Inflammatory macrophage treated with lipopolysaccharide for 1 hour (primary cell): ENCODE measurements at places on chromosomes 1 and 21.

- no peak for DNase-seq
Observed at GRCh38 chr1:209434631-209435217, 148.8 kb upstream of the CAMK1G start.

- no peak for DNase-seq
Observed at GRCh38 chr1:56297904-56298303, 281.5 kb downstream of the PLPP3 start.

- peak; percentile 86 for DNase-seq
Observed at GRCh38 chr1:14739082-14739832, 140.8 kb downstream of the KAZN start.

DNA sequence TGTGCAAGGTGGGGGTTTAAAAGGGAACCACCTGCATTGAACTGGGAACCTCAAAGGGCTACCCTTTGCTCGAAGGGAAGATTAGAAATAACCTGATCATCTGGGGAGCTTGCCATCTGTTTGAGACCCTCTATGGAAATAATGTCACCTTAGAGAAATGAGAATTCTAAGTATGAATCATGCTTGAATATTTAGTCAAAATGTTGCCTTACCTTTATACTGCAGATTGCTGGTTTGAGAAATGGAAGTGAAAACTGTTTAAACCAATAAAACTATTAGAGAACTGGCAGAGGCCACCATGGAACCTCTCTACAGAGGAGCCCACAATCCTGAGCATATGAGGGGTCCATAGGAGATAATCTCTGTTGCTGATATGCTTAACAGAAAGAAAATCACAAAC, 131.2 kb upstream of the FAM78B start:
- no peak for DNase-seq

- no peak for DNase-seq
Observed at GRCh38 chr1:222784916-222785315, 29.9 kb upstream of the DISP1 start.

GRCh38 chr1:39129514-39129913, 75.0 kb upstream of the MACF1 start:
- DNase-seq = no peak

DNA sequence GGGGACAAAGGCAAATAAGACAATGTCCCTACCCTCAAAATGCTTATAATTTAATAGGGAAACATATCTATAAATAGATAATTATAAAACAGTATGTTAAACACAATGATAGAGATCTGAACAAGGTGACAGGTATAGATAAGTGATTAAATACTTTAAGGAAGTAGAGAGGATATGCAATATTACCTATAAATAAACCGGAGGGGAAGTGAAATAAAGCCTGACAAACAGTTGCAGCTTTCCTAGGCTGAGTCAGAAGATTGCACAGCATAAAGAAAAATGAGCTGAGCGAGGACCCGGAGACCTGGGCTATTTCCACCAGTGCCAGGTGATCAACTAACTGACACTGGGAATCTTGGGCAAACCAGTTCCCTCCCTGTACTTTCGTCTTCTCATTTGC, 11.5 kb upstream of the PSRC1 start:
- no peak for DNase-seq

- no peak for DNase-seq
Observed at GRCh38 chr21:15422783-15423182, 307.0 kb upstream of the USP25 start.
